Germinal center (tissue), 1 donor: ENCODE measurements at places on chromosomes 7 and 10.

DNA sequence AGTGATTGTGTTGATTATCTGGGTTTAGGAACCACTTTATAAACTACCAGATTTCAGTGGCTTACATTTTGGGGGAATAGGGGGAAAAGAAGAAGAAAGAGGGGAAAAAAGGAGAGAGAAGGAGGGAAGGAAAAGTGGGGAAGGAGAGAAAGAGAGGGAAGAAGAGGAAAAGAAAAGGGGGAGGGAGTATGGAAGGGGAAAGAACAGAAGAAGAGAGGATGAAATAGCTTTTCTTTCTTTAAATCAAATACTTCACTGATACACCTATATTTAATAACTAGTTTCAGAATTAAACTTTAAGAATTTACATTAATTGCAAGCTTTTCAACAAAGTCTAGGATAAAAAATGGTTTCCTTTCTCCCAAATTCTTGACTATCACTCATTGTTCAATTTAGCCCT is 289.6 kb downstream of the SDHAF3 start:
- DNase-seq, result no peak

GRCh38 chr7:94366832-94367231 is 27.9 kb upstream of the COL1A2 start:
- no peak for DNase-seq

- DNase-seq, result no peak
These were observed 220.0 kb downstream of the KIF20B start for GRCh38 chr10:89921403-89921802.

DNA sequence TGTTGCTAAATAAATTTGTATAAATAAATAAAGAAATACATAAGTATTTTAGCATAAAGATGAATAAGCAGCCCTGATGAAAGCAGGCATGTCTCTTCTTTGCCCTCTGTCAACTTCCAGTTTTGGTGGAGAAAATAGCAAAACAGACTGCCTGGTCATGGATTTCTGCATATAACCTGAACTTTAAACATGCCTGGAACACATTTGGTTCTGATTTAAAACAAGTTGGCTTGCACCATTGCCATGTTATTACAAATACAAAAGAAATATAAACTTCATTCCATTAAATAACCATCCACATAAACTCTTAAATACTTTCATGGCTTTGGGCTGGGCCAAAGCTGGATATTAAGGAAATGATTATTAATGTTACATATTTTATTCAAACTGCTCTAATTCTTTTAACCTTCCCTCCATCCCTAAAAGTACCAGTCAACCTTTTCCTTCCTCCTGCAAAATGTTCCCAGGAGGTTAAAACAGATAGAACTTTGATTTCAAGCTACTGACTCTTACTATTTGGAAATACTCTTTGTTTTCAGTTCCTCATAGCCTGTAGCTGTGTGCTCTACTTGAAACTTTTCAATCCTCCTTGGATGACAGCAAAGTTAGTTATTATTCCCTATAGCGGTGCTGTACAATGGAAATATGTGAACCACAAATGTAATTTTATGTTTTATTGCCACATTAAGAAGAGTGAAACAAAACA is 96.3 kb downstream of the BICC1 start:
- no peak for DNase-seq

DNA sequence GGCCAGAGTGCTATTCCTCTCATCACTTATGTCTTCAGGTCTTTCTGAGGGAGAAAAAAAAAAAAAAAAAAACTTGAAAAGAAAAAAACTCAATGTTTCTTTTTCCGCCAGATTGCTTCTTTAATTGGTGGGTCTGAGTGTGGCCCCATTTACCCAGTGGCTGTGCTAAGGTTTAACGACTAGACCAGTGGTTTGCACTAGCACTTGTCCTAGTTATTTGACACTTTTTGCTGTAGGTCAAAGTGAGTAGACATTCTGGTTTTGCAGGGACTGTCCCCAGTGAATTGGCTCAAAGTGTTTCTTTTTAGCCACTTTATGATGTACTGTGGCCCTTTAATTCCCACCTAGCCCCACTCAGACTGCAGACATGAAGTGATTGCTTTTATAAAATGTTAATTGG is 273.3 kb downstream of the PTEN start:
- DNase-seq, result no peak

GRCh38 chr7:116984917-116985316 is 31.6 kb downstream of the ST7 start:
- DNase-seq, result peak; percentile 33

GRCh38 chr10:6037422-6037821 is 24.7 kb downstream of the IL2RA start:
- no peak for DNase-seq

DNA sequence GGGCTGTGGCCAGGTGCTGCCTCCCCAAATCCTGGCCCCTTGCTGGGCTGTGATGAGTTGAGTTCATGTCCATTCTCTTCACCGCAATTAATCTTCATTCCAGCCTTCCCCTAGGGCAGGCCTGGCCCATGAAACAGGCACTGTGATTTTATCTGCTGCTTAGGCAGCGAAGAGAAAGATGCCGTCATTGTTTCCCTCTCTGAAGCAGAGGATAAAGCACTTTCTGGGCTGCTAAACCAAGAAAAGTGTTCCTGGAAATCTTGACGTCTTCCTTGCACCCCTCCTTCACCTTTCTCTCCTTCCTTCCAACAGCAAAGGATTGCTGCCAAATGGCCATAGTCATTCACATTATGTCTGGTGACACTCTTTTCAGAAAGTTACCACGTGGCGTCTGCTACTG is 265.9 kb downstream of the ZEB1 start:
- DNase-seq, result no peak

DNA sequence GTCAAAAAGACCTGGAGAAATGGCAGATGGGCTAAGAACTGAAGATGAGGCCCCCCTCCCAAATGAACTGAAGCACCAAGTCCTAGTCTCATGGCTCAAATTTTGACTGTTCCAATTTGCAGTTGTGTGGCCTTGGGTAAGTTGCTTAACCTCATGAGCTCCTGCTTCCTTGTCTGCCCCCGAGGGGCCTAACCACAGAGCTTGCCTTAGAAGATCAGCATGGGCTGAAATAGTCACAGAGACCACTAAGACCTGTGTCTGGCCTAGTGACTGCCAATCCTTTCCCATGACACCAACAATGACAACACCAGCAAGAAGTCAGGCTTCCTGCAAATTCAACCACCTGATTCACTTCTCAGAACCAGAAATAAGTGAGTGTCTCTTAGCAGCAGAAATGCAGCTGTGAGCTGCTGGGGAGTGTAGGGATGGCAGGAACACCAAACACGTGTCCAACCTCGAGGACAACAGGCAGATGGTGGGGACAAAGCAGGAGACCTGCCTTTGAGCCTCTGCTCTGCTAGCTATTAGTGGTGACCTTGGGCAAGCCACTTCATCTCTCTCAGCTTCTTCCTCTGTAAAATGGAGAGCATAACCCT is 23.7 kb downstream of the CRHR2 start:
- no peak for DNase-seq
